SW480 (cell line): ENCODE measurements at places on chromosomes 5 and 9.

DNA sequence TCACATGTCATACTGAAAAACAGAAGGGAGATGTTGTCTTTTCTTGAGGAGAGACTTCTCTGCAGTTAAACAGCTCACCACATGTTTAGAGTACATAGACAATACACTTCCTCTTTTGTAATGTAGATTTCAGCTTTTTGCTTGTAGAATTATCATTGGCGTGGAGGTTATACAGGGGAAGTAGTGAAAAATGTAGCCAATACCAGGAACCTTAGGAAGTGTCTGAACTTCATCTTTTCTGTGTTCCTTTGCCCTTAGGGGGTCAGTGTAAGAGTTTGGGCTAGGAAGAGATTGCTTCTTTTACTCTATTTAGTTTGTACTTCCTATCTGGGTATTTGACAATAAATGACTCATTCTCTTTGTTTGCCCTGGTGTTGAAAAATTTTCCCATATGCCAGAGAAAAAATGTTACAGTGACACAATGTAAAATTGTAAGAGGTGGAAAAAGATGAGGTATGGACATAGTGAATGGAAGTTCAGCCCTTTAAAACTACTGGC lies 21.0 kb upstream of the CDKN2B start:
- DNase-seq, result peak; percentile 34

DNA sequence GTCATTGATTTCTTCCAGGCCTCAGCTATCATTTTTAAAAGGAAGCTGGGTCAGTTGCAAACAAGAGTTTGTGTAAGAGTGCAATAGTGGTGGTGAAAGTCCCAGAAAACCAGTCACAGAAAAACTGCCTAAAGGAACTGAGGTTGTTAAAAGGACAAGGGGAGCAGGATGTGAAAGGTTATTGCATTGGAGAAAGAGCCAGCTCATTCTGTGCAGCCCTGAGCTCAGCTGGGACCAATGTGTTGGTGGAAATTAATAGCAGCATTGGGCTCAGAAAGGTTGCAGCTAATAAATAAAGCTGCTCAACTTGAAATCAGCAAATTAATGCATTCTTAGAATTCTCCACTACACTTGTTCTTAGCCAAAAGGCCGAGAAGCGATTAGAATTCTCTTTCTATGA lies 34.9 kb downstream of the NREP start:
- no peak for DNase-seq

GRCh38 chr5:147751156-147751830 lies 31.2 kb downstream of the JAKMIP2 start:
- no peak for DNase-seq

DNA sequence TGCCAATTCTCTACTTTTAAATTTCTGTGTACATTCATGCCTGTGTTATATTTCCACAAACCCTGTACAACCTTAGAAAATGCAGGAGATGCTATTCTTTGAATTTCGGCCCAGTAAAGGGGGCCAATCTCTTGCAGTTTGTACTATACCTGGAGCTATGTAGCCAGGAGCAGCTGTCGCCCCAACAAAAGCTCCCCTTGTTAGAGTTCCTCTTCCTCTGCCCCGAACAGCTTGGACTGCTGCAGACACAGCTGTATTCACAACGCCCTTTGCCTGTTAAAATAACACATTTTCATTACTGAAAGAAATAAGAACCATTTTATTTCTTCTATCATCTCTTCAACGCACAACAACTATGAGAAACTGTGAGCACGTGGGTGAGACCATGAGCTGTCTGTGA lies 99.2 kb downstream of the GPR21 start:
- no peak for DNase-seq

DNA sequence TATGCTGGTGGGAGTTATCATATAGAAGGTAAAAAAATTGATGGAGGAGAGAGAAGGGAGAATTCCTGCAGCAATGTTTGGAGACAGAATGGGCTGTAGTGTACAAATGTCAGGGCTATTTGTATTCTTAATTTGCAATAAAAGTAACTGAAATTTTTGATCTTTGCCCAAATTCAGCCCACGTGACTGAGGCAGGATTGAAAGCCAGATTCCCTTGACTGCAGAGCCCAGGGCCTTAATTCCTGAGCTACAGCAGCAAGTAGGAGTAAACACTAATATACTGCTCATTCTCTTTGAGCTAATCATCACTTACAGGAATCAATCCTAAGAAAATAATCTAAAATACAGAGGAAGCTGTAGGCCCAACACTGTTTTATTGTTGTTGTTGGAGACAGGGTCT lies 5.2 kb upstream of the ANXA6 start:
- no peak for DNase-seq

DNA sequence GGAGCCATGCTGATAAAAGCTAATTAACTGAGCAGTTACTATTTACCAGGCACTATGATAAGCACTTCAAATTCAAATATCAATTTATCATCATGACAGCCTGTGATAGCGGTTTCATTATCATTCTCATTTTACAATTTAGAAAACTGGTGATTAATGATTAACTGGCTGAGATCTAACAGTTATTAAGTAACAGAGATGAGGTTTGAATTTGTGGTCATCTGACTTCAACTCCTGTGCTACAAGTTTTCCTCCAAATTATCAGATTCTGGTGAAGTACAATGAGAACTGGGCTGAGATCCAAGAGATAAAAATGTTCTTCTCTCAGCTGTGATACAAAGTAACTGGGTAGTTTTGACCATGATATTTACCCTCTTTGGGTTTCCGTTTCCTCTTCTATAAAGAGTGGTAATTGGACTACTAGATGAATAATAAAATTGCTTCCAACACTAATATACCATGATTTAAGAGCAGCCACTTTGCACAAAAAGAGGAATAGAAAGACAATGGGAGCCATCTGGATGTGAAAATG lies 74.5 kb upstream of the CCNG1 start:
- DNase-seq, result no peak

- DNase-seq, result no peak
These were observed 14.8 kb upstream of the FAM174A start for GRCh38 chr5:100520348-100520747.

DNA sequence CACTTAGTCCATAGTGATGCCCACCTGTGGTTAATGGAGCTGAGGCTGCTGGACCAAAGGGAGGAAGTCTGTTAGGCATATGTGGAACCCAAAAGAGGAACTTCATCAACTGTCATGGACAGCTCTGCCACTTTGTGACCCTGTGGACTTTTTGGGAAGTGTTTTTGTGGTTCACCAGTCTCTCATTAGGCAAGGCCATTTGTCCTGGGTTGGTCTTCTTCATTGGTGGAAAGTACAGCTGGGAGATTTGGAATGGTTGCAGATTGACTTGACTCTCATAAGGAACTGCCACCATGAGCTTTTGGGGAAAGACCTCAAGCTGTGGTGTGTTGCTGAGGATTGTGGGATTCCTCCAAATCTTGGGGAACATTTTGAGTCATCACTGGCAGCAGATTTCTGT lies 31.9 kb upstream of the IL12B start:
- DNase-seq, result no peak

- no peak for DNase-seq
These were observed 123.1 kb downstream of the CRB2 start for GRCh38 chr9:123478967-123479602.

DNA sequence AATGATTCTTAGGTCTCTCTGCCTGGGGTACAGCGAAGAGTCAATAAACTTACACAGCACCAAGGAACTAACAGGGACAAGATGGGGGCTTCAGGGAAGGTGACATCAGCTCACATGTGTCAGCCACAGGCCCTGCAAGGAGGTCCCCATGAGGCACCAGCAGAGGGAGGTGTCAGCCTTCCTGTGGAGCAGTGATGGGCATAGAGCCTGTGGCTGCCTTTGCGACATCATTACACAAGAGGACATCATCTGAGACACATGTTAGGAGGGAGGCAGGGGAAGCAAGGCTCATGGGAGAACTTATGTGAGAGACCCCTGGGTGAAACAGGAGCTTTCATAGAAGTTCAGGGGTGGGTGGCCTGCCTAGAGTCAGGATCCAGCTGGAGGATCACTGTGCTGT lies 389.6 kb downstream of the SEMA5A start:
- peak; percentile 17 for DNase-seq

GRCh38 chr9:13113216-13113615 lies 166.3 kb downstream of the MPDZ start:
- no peak for DNase-seq

DNA sequence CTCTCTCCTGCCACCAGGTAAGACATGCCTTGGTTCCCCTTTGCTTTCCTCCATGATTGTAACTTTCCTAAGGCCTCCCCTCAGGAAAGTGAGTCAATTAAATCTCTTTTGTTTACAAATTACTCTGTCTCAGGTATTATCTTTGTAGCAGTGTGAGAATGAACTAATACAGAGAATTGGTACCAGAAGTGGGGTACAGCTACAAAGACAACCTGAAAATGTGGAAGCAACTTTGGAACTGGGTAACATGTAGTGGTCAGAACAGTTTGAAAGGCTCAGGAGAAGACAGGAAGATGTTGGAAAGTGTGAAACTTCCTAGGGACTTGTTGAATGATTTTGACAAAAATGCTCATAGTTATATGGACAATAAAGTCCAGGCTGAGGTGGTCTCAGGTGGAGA lies 97.2 kb downstream of the FAM170A start:
- no peak for DNase-seq

DNA sequence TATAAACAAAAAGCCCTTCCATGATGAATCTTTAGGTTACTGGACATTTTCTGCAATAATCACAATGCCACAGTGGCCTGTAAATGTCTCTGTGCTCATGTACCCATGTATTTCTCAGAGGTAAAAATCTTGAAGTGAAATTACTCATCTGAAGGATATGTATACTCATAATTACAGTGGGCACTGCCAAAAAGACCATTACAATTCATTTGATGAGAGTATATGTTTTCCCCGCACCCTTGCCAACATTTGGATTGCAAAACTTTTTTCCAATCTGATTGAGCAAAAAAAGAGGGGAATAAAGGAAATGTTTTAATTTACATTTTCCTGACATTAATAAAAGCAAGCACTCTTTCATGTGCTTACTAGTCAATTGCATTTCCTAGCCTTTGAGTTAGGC lies 110.5 kb downstream of the EPB41L4A start:
- no peak for DNase-seq

DNA sequence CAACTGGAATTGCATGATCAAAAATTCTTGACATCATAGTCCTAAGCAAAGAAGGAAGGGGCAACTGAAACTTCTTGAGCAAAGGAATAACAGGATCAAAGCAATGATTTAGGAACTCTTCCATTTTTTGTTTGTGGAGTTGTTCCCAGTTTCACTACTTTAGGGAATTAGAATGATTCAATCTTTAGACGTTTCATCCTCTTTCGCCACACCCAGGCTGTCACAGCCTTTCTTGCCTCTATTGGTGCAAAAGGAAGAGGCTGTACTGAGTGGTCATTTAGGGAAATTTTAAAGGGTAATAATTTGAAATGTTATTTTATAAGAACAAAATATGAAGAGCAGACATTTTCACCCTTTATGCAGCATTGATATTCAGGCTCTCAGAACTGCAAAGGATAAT lies 1026.0 kb upstream of the ARRDC3 start:
- no peak for DNase-seq

DNA sequence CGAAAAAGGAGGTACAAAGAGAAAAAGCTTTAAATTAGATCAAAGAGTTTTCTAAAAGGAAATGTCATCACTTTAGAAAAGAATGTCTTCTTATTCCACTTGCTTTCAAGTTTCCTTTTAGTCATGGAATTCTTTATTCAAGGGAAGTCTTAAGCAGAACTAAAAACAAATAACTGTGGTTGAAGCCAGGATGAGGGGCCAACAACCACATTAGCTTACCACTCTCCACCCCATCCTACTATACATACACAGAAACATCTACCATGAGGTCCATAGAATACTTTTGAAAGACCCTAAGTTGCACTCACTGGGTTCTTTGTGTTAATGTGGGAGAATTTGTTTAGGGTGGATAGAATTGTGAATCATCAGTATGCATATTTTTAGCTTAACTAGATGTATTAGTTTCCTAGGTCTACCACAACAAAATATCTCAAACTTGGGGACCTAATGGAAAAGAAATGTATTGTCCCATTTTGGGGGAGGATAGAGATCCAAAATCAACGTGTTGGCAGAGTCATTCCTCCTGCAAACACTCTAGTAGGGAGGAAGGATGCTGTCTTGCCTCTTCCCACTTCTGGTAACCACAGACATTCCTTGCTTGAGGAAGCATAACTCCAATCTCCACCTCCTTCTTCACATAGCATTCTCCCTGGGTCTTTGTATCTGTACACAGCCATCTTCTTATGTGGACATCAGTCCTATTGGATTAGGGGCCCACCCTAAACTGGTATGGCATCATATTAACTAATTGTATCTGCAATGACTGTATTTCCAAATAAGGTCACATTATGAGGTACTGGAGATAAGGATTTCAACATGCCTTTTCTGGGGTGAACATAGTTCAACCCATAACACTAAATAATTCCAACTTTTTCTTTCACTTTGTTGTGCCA lies 239.4 kb downstream of the LURAP1L start:
- DNase-seq, result no peak

- DNase-seq, result no peak
These were observed 22.5 kb upstream of the NINJ1 start for GRCh38 chr9:93156475-93157008.

GRCh38 chr5:8028243-8028642 lies 159.3 kb downstream of the MTRR start:
- no peak for DNase-seq

- no peak for DNase-seq
These were observed 494 bp upstream of the CXXC5 start for GRCh38 chr5:139647506-139648204.

DNA sequence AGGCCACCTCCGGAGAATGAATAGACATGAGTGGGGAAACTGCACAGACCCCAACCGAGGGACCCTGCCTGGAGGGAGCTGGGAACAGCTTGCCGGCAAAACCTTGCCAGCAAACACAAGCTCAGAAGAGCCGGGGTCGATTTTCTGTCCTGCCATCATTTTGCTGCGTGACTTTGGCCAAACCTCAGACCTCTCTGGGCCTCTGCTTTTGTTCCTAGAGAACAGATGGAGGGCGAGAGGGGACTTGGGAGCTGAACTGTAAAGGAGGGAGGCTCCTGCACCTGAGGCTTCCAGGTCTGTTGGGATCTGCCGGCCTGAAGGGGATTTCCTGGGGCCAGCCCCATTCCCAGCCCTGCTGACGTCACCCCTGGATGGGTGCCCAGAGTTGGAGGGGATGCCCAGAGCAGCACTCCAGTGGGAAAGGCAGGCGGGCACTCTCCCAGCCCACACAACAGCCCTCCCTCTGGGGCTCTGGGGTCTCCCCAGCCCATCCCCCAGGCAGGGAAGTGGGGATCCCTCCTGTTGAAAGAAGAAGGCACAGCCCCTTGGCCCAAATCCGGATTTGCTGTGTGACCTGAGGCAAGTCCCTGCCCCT lies 40.4 kb upstream of the SYNPO start:
- DNase-seq, result no peak

GRCh38 chr5:52579391-52579790 lies 208.3 kb upstream of the ITGA1 start:
- DNase-seq, result no peak

DNA sequence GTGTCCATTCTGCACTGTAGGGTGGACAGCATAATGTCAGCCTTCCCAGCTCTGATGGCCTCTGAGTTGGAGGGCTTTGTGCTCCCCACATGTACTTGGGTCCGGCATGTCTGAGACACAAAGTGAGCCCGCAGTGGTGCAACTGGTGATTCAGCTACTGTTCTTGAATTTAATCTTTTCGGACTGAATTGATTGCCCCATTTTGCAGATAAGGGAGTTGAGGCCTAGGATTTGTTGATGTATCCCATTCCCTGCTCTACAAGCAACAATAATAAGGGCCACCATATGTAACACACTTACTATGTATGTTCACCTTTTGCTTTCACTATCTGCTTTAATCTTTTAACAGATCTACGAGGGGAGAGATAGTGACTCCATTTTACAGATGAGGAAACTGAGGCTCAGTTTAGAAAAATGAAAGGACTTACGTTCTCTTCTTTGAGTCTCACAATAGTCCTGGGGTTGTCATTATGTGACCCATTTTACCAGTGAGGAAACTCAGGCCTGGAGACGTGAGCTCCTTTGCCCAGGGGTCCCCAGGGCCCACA lies 4.5 kb downstream of the GSN start:
- DNase-seq, result no peak
